ENCODE measurements at places on chromosomes 12 and 14. TPM values are rescaled to one million over a fixed set of nuclear protein-coding genes. Genes with fewer than 3 reads are reported as not detected.

The WNK1 gene
- total RNA-seq, result 65.3 TPM

The TMEM30B gene
- total RNA-seq, result 2.5 TPM

The LALBA gene
- total RNA-seq, result not detected

The TEX22 gene
- not detected for total RNA-seq

The INHBC gene
- not detected for total RNA-seq

The TFCP2 gene
- total RNA-seq, result 25.7 TPM

The GAPDH gene
- 990 TPM for total RNA-seq

The KLHL33 gene
- total RNA-seq, result 1.3 TPM

The TAS2R9 gene
- not detected for total RNA-seq

DNA sequence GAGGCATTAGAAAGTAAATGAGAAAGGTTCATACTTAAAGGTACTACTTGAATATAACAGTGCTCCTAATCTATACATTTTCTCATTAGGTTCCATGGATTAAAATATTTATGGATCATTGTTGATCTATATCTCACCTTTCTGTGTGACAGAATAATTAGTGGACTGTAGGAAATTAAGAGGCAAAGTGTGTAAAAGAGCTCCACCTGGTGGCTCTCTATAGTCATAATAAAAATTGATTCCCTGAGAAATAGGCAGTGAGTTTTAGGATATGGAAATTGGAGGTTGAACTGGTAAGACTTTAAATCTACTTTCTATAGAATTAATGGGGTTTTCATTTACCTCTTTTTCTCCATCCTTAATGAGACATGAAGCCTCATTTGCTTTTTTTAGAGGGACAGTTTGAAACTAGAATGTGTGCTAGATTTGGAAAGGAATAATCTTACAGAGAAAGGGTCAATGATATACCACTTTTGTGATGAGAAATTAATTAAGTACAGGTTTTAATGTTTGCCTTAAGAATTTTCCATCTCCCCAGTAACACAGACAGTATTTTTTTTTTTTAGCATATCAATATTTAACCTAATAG, 11.8 kb upstream of the DERA start:
- no peak for DNase-seq

- no peak for DNase-seq
These were observed 240.3 kb downstream of the SLC15A4 start for GRCh38 chr12:128583453-128583852.

DNA sequence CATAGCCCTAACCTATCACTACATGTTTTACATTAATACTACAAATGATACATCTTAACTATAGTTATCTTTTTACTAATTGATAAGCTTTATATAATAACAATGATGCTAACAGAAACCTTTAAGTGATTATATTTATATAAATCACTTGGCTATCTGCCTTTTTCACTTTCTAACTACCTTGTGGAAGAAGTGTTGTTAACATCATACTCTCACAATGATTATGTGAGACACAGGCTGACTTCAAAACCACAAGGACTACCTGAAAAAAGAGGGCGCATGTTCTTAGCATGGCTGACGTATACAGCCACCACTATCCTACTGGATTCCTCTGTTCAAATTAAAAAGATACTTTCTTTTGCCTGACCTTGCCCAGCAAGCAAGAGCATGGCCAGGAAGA, 135.3 kb upstream of the SOX5 start:
- no peak for DNase-seq

- DNase-seq, result no peak
These were observed 58.7 kb downstream of the ADAMTS20 start for GRCh38 chr12:43493261-43493797.

DNA sequence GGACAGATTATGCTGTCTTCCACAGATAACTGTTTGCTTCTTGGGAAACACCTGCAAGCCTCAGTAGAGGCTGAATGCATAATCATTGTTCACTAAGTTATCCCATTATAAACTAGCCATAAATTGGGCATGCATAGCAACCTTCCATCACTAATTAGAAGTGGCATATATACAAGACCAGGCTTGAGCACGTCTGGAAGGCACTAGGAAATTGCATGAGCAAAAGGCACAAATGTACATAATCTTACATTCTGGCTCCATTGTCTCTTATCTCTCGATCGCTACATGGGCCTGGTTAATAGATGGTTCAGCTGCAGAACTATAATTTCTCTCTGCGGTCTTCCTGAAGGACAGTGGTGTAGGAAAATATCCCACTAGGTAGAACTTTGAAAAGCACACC, 679.2 kb downstream of the RPL10L start:
- no peak for DNase-seq

GRCh38 chr12:71938728-71939385, at the start of gene TPH2:
Gene TPH2, plus strand, starts transcription at chr12:71938845. Its CDS starts 142 bp downstream, at chr12:71938987.
- DNase-seq, result no peak

GRCh38 chr12:12487490-12487889, 75.2 kb downstream of the DUSP16 start:
- DNase-seq, result no peak

DNA sequence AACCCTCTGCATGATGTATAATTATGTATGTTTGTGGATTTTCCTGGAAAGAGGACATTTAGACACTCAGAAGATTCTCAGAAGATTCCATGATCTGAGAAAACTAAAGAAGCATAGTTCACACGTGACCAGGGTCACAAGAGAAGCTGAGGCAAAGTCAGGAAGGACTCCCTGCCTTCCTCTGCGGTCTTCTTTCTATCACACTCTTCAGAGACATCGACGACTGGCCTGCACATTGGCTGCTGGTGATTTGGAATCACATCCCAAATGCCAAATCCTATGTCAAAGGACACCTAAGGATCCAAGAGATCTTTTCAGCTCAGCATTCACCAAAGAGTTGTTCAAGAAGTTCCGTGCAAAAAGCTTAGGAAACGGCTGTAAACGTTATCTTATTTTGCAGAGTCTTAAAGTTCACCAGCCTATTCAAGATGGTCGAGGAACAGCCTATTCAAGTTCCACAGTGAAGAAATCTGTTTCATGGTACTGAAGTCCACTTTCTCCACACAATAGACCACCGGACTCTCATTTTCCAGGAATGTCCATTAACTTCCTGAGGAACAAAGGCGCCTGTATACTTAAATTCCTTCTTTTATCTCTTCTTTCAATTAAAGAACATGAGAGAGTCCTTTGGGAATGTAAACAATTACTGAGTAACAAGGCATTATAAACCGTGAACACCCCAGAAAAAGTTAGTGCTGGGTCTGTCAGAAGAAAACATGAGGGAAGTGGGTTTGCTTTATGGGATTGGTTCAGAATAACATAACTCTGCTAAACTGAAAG, 42.1 kb downstream of the IGF1 start:
- DNase-seq, result no peak

GRCh38 chr12:57198329-57198728, 18.3 kb upstream of the NXPH4 start:
- no peak for DNase-seq

DNA sequence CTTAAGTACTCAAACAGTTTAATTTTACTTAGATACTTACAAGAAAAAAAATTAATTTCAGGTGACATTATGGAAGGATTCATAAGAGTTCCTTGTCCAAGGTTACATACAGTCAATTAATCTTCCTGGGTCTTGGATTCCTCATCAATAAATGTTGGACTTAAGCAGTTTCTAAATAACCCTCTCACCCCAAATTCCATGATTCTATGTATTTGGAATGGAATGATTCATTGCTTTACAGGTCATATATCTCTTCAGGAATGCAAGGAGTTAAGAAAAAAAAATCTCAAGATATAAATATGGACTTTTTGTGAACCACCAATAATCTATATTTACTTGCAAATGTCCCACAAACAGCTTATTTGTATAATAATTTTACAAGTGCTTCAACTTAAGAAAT, 84.2 kb upstream of the BMP4 start:
- no peak for DNase-seq

- no peak for DNase-seq
These were observed 36.5 kb downstream of the HIGD1C start for GRCh38 chr12:50988871-50989270.

- DNase-seq, result no peak
These were observed 120.1 kb downstream of the AACS start for GRCh38 chr12:125185311-125185739.

DNA sequence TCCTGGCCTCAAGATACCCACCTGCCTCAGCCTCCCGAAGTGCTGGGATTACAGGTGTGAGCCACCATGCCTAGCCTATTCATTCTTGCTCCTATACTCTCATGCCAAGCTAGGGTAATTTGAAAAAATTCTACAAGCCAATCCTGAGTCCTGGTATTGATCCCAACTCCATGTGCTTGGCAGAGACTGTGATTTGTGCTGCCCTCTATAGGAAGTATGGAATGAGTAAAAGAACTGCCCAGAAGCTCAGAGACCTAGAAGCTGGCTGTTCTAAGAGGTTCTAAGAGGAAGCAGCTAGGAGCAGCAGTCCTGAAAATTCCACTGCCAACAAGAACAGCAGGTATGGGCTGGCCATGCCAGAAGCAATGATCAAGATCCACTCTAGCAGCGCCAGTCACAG, 402.5 kb downstream of the PCNX1 start:
- no peak for DNase-seq

- no peak for DNase-seq
These were observed 12.9 kb downstream of the SDR9C7 start for GRCh38 chr12:56921346-56921745.
